Stimulated activated CD4-positive, alpha-beta T cell treated with anti-CD3 and anti-CD28 coated beads, Interleukin-4, amount 100 ng/mL, for 48 hours (primary cell): ENCODE measurements at places on chromosomes 13 and 19.

DNA sequence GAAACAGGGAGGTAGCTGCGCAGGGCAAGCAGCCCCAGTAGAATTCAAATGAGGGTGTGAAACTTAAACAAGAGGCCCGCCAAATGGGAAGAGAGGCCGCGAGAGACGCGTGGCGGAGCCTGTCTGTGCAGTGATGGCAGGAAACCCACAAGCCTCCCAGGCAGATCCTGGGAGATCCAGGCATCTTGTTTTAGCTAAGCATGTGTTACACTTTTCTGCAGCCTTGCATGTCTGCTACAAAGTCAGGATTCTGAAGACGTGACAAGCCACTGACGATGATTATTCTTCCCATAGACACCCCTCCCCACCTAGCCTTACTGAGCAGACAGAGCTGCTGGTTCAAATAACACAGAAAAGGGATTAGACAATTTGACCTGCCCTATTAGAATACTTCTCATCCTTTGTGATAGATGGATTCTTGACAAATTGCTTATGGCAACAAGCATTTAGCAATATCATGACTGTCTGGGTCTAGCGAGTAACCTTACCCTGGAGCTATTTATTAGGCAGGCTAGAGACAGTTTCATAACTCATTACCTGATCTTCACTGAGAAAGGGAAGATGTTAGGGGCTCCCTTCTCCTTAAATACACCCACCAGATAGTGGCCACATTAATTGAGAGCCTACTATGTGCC, 185.2 kb upstream of the IRS2 start:
- DNase-seq = no peak

DNA sequence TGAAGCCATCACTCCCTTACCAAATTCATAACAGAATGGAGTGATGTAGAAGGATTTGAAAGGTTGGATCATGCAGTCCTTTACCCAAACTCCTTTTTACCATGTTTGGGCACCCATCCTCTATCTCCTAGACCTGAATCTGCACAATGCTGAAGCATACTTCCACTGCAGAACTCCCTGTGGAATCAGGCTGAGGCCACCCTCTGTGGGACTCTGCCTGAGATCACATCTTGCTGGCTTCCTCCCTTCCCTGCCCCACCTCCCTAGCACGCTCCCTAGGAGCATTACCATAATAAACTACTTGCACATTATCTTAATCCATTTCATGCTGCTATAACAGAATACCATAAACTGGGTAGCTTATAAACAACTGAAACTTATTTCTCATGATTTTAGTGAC, 68.4 kb upstream of the VSTM2B start:
- DNase-seq = no peak

DNA sequence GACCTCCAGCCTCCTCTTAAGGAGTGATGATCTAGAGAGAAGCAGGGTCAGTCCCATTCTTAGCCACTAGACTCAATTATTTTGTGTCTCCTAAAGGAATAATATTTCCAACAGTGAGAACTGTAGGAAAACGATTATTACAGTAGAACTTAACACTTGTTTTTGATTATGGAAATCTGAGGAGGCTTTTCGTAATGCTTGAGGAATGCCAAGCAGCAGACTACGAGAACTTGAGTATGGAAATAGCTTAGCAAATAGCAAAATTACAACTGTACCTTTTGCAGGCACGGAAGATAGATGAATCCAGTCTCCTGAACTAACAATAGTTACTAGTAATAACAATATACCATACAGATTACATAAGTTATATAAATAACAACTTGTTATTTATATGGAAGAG, 12.2 kb downstream of the BRD4 start:
- no peak for DNase-seq

GRCh38 chr13:108142702-108143436, 72.5 kb downstream of the LIG4 start:
- DNase-seq = no peak
